Left renal pelvis (tissue), 4 donors: ENCODE measurements at places on chromosomes 4 and X. TPM values are rescaled to one million over a fixed set of nuclear protein-coding genes. Genes with fewer than 3 reads are reported as not detected.

GRCh38 chrX:69615342-69615741, 571 bp upstream of the EDA start:
- no peak for DNase-seq

DNA sequence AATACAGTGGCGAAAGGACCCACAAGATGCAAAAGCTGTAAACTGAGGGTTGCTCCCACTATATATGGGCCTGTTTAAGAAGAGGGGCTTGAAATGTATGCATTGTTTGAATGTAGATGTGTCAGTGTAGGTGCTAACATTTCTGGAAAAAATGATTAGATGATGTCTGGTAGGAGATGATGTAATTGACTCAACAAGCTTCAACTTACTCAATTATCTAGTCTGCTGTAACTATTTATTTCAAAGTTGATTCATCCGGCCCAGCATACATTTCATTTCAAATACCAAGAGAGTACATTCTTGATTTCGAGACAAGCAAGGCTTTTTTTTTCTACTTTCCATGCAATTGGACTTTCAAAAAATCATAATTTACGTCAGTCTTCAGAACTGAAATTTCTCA, 9.3 kb upstream of the ENAM start:
- DNase-seq = no peak

The TRIML2 gene
- polyA plus RNA-seq = not detected

DNA sequence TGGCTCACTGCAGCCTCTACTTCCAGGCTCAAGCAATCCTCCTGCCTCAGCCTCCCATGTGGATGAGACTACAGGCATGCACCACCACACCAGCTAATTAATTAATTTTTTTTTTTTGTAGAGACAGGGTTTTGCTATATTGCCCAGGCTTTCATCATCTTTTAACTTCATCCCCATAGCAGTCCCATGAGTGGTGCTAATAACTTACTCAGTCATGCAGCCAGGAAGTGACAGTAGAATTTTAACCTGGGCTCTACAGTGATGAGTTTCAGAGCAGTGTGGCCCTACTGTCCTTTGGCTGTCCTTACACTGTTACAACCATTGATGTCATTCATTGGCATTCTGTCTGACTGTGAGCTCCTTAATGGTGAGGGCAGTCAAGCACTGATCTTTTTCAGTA, 3.9 kb upstream of the OCIAD2 start:
- DNase-seq = no peak

The LNX1 gene
- polyA plus RNA-seq = 16.2 TPM
